Stimulated activated CD8-positive, alpha-beta memory T cell treated with anti-CD3 and anti-CD28 coated beads, Interleukin-2, amount 100 ng/mL, for 1 hour (primary cell): ENCODE measurements at places on chromosomes 7 and 10.
A peak's percentile ranks its signal among the peaks of the same experiment; 100 is the strongest.

DNA sequence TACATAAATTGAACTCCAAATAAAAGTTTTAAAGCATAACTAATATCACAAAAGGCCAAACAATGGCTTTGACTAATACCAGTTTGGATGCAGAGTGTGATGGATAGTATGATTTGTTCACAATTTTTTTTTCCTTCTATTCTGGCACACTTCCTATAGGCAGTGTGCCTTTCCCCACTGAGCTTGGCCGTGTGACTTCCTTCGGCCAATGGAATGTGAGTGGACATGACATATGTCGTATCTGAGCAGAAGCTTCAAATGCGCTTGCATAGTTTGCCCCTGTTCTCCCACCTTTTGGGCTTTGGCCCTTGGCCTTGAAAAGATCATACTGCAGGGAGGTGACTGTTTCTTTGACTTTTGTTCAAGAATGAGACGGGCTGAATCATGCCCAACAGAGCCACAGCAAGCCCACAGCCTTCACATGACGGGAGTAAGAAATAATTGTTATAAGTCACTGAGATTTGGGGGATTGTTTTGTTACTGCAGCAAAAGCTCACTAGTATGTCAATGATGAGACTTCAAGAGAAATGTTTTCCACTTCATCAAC, 279.9 kb upstream of the NEBL start:
- DNase-seq = no peak

- no peak for DNase-seq
Measured at GRCh38 chr10:78540355-78541076, 506.9 kb downstream of the RPS24 start.

DNA sequence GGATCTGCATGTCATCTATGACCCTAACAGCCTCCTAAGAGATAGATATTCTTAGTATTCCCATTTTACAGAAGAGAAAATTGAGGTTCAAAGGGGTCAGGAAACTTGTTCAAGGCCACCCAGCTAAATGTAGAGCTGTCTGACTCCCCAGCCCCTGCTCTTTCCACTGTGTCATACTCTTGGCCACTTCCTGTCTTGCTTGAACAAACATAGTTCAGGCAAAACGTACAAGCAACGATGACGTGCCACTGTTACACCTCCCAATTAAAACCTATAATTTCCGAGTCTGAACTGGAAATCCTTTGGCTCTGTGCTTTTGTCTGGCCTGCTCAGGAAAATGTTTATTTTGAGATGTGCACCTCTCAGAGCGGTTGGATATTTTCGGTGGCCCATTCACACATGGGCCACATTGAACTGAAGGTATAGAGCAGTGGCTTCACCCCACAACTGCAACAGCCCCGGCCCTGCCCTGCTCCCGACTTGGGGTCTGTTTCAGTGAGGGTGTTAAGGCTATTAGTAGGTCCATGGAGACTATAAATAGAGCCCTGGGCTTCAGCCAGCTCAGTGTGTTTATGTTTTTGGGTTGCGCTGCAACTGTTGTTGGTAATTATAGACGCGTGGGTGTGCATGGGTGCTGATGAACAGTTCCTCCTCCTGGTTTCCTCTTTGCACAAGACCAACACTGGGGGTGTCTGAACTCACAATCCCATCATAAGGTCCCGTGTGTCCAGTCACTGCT, 172.3 kb upstream of the ADO start:
- peak; percentile 45 for DNase-seq

- DNase-seq = no peak
Measured at GRCh38 chr7:273327-273726, 16.6 kb upstream of the FOXL3 start.

DNA sequence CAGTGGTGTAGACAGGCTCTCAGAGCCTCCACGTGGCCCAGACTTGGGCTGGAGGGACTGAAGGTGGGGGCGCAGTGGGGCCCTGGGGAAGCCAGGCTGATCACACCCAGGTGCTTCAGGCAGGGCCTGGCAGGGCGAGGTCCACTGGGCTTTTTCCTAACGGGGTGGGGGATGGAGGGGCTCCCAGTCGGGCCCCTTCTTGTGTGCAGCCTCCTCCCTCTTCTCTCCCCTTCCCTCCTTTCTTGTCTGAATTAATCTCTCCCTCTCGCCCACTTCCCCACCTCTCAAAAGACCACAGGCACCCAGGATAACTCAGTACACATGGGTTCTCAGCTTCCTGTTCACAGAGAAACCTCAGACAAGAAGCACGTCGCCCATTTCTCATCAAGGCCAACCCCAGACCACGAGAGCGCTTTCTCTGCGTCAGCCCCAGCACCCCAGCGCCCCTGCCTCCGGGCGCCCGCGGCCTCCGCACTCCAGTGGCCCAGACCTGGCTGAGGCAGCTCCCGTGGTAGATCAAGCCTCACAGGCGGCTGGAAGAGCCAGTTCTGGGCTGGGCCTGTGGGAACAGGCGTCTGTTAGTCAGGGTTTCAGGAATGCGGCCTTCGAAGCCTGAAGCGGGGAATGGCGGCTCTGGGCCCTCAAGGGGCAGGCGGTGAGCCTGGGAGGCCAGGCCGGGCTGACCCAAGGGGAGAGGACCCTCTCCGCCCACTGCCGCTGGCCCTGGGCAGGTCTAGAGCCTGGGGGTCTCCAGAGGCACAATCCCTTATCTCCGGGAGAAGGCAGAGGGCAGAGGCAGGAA, 50.6 kb downstream of the PWWP2B start:
- DNase-seq = peak; percentile 62

DNA sequence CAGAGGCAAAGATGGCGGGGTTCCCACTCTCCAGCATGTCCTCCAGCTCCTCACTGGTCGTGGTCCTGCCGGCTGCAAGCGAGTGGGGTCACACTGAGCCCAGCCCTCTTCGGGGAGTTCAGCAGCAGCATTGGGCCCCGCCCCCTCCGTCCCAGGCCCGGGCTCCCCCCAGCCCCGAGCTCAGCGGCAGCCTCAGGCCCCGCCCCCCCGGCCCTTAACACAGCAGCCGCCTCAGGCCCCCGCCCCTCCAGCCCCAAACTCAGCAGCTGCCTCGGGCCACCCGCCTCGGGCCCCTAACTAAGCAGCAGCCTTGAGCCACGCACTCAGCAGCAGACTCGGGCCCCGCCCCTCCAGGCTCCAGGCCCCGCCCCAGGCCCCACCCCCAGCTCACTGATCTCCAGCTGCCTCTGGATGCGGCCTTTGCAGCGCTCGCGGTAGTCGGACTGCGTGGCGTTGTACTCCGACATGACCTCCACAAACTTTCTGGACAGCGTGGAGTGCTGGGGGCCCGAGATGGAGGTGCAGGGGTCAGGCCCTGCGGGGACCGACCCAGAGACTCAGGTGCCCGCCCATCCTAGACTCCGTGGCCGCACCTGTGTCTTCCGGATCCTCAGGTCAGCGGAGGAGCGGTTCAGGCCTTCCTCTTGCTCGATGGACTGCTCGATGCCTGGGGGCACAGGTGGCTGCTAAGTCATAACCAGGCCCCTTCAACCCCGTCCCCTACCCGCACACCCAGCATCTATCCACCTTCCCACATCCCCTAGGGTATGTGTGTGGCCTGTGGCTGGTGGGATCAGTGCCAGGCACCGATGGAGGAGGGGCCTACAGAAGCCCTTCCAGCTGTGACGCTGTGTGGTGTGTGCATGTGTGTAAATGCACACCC, 15.5 kb downstream of the STX1A start:
- no peak for DNase-seq

DNA sequence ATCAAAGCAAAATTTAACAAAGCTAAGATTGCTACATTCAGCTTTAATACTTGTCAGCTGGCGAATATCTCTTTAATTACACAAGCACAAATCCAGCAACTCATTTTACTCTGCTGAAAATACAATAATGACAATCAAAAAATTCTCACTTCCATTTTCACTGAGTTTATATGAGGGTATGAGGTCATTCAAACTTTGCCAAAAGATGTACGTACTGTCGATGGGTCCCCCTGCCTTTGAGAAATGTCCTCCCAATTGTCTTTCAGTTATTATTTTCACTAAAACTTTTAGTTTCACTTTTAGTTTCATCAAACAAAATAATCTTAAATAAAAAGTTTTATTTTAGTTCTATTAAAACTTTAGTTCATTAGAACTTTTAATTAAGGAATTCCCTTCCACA, 159.5 kb upstream of the WDR11 start:
- DNase-seq = no peak

- no peak for DNase-seq
Measured at GRCh38 chr10:72303424-72304128, 29.9 kb downstream of the DDIT4 start.

- no peak for DNase-seq
Measured at GRCh38 chr7:33849971-33850559, 55.3 kb upstream of the BMPER start.

DNA sequence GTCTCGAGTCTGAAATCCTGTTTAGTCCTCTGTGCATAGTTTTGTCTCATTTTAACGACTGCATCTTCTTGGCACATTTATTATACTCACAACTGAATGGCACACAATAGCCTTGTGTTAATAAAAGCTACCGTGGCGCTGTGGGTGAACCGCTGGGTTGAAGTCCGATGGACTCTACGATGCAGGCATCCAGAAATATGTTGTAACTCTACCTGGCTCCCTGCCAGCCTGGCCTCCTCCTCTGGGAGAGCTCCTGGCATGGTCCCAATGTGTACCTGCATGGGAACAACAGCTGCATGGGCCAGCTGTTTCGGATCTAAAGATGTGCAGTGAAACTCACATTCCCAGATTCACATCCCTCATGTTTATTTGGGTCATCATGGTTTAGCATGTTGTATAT, 3.7 kb upstream of the DPYSL4 start:
- no peak for DNase-seq

DNA sequence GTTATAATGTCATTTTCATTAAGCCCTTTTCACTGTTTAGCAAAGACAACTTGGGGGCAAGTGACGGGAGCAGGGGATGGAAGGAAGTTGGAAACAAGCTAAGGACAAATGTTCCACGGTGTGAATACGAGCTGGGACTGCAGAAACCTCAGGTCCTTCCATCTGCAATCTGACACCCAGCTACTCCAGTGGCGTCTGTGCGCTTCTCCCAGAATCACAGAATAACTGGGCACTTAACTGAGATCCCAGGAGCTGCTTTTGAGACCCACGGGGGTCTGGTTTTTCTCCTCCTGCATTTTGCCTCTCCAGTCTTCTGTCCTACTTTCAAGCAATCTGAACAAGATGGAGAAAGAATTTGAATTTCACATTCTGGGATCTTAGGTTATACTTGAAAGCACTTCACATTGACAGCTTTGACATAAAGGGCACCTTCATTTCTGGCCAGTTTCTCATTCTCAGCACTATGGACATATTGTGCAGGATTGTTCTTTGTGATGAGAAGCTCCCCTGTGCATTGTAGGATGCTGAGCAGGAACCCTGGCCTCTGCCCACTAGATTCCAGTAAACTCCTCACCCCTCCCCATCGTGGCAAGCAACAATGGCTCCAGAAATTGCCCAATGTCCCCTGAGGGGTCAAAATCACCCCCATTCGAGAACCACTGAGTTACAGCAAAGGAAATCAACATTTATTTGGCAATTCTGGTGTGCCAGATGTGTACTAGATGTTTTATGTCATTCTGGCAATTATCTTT, 194.1 kb downstream of the CACNB2 start:
- DNase-seq = no peak

GRCh38 chr7:49822856-49823255, 49.4 kb downstream of the VWC2 start:
- DNase-seq = no peak

DNA sequence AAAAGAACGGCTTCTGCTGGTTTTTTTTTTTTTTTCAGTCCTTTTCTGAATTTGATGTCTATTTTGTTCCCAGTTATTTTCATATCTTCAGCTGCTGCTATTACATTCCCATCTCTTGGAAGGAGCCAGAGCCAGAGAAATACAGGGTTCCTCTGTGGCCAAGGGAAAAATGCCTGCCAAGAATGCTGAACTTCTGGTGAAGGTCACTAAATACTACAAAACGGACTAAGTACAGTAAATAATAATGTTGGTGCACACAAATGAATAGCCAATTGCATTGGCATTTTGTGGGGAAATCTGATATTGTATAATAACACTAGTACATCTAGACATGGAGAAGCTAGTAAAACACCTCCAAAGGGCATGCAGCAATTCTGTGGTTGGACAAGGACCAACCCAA, 56.3 kb upstream of the ZEB1 start:
- DNase-seq = no peak

DNA sequence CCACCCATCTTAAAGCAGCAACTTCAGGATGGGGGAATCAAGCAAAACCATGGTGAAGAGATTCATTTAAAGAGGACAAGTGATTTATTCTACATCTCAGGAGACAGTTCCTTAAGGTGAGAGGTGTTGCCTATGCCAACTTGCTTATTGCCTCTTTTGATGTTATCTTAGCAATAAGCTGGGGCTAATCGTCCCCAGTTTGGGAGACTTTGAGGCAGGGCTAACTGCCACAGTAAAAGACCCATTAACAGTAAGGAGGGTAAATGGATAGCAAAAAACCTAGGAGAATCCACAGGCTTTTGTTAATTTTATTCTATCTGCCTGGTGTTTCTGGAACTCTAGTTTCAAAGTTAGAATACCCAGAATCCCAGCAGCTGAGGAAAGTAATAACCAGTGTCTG, 22.1 kb upstream of the HERPUD2 start:
- DNase-seq = no peak

DNA sequence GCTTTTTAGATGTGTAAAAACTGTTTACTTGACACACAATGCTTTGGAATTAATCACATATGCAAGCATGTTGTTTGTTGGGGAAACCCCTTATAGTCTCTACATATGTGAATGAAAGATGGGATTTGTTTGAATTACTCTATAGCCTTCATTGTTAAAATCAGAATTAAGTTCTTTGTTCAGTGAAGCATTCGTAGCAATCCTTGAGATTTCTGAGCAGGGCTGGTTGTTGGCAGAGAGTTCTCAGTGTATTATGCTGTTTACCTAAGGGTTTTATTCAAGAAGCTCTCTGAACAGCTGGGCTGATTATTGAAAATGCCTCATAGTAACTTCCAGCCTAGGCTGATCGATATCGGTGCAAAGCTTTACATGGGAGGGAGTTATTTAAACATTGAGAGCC, 190.9 kb downstream of the VTI1A start:
- no peak for DNase-seq

DNA sequence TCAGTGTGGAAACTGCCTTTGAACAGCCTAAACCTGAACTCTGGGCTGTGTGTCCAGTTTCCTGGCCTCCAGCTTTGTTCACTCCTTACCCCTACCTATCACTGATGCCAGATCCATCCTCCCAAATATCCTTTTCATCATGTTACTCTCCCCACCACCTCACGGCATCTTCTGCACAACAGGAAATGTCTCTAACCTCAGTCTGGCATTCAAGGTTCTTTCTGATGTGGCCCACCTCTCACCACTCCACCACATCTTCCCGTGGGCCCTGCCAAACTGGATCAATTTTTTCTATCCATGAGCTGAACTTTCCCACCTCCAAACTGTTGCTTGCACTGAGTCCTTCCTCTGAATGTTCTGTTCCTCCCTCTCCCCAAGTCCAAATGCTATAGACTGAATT, 35.8 kb upstream of the MAP3K8 start:
- DNase-seq = no peak

- DNase-seq = no peak
Measured at GRCh38 chr10:32265756-32266155, 81.2 kb downstream of the EPC1 start.

- DNase-seq = no peak
Measured at GRCh38 chr7:69515495-69516212, 82.6 kb upstream of the AUTS2 start.
